CD4-positive, CD25-positive, alpha-beta regulatory T cell (primary cell): ENCODE measurements at places on chromosomes 6 and 20. TPM values are rescaled to one million over a fixed set of nuclear protein-coding genes. Genes with fewer than 3 reads are reported as not detected.

GRCh38 chr6:18211338-18211737 is 53.0 kb downstream of the DEK start:
- no peaks in the 10 kb centered on the region for H3K27me3 ChIP-seq
- peaks cover 25% of the 10 kb centered on the region for H3K36me3 ChIP-seq
- no peak overlapping the region for H3K4me3 ChIP-seq
- peak; percentile 30 for DNase-seq
- no peaks in the 10 kb centered on the region for H3K4me1 ChIP-seq

GRCh38 chr20:13778827-13779226 is 5.9 kb downstream of the ESF1 start:
- no peak for DNase-seq
- no peaks in the 10 kb centered on the region for H3K27me3 ChIP-seq
- peaks cover 32% of the 10 kb centered on the region for H3K36me3 ChIP-seq
- H3K4me3 ChIP-seq = no peak overlapping the region

DNA sequence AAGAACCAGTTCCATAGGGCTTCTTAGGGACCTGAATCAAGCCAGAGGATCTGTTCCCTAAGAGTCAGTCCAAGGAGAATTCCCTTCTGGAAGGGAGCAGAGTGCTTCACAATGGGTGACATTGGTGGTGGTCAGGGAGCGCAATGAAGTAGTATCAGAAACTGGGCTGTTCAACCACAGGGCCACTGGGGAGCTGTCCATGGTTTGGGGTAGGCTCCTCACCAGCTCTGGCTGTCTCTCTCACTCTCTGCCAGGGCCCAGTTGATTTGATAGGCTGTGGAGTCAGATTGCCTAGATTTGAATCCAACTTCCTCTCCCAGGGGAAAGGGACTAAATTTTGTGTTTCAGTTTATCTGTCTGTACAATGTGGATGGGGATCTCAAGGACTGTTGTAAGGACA is 36.7 kb upstream of the CHD6 start:
- no peaks in the 10 kb centered on the region for H3K36me3 ChIP-seq
- H3K27ac ChIP-seq = no peak overlapping the region
- H3K4me1 ChIP-seq = no peaks in the 10 kb centered on the region
- H3K4me3 ChIP-seq = no peak overlapping the region
- H3K27me3 ChIP-seq = peaks cover 5% of the 10 kb centered on the region

GRCh38 chr6:121835662-121836061 is 400.2 kb downstream of the GJA1 start:
- no peaks in the 10 kb centered on the region for H3K36me3 ChIP-seq
- H3K27ac ChIP-seq = no peak overlapping the region
- no peaks in the 10 kb centered on the region for H3K27me3 ChIP-seq
- H3K4me1 ChIP-seq = no peaks in the 10 kb centered on the region
- no peak overlapping the region for H3K4me3 ChIP-seq

DNA sequence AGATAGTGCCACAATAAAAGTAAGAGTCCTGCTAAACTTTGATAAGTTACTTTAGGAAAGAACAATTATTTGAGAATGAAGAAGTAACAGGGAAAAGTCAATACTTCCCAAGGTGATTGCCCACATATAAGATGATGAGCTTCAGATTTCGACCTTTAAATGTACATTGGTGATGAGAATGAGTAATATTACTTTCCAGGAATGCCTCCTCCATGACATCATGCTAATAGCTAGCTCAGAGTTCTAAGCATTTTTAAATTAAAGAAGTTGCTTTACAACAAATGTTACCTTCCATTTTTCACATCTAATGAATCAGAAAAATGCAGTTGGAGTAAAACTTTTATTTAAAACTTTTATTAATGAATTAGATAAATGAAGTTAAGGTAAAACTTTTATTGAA is 22.5 kb upstream of the OPN5 start:
- DNase-seq = no peak
- no peak overlapping the region for H3K4me3 ChIP-seq
- H3K4me1 ChIP-seq = no peaks in the 10 kb centered on the region
- no peak overlapping the region for H3K27ac ChIP-seq
- H3K36me3 ChIP-seq = no peaks in the 10 kb centered on the region

DNA sequence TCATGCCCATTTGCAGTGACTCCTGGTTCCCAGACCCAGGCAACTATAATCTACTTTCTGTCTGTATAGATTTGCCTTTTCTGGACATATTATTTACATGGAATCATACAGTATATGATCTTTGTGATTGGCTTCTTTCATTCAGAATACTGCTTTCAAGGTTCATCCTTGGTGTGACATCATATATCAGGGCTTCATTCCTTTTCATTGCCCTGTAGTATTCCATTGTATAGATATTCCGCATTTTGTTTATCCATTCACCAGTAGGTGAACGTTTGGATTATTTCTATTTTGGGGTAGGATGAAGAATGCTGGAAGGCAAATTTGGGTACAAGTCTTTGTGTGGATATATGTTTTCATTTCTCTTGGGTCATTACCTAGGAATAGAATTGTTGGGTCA is 36.1 kb downstream of the PPP1R16B start:
- H3K4me1 ChIP-seq = peaks cover 82% of the 10 kb centered on the region
- H3K27me3 ChIP-seq = no peaks in the 10 kb centered on the region
- no peak for DNase-seq

RSPO4 gene
- total RNA-seq = 0.25 TPM

- H3K27ac ChIP-seq = no peak overlapping the region
- no peak overlapping the region for H3K4me3 ChIP-seq
- DNase-seq = no peak
- H3K36me3 ChIP-seq = no peaks in the 10 kb centered on the region
Observed at GRCh38 chr6:112786801-112787200, 439.7 kb downstream of the RFPL4B start.

DNA sequence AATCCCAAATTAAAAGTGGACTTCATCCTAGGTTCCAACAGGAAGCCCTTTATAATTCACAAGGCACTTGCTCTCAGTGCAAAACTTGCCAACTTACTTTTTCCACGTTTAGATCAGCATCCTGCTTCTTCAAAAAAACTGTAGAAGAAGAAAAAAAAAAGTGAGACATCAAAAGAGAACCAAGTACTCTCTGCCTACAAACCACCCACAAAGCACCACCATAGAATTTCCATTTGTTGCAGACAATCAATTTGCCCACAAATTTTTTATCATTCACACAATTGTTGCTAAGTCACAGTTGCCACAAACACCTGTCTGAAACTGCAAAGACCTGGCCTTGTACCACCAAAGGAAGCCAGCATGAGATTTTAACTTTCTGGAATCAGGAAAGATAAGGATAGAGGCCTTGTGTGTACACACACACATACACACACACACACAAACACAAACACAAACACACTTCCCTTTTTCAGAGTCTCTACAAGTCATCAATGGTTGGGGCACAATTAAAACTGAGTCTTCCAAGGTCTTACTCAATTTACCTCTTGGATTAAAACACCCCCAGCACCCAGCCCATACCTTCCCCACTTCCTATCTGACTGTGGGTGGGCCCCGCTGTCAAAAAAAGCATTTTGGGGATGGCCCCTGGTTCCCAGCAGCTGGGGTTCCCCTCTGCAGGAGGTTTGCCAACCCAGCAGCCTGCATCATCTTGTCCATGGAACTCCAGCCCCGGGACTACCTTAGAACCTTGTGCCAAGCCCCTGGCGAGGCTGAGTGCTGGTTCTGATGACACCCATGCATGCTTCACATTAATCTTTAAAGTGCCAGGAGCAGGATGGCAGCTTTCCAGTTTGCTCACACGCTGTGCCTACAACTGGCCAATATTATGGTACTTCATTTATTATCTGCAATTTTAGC is 26.5 kb downstream of the FYN start:
- no peaks in the 10 kb centered on the region for H3K27me3 ChIP-seq
- peak; percentile 70 for DNase-seq
- peaks cover 15% of the 10 kb centered on the region for H3K36me3 ChIP-seq
- peak overlapping the region; percentile 86 for H3K27ac ChIP-seq

ENPP3 gene
- total RNA-seq = 0.32 TPM

- H3K4me3 ChIP-seq = no peak overlapping the region
- no peaks in the 10 kb centered on the region for H3K27me3 ChIP-seq
- peaks cover 17% of the 10 kb centered on the region for H3K36me3 ChIP-seq
- H3K4me1 ChIP-seq = peaks cover 6% of the 10 kb centered on the region
- no peak for DNase-seq
Observed at GRCh38 chr6:130118236-130118635, 99.9 kb downstream of the L3MBTL3 start.

QRSL1 gene
- 9.5 TPM for total RNA-seq

MEP1A gene
- not detected for total RNA-seq

DNA sequence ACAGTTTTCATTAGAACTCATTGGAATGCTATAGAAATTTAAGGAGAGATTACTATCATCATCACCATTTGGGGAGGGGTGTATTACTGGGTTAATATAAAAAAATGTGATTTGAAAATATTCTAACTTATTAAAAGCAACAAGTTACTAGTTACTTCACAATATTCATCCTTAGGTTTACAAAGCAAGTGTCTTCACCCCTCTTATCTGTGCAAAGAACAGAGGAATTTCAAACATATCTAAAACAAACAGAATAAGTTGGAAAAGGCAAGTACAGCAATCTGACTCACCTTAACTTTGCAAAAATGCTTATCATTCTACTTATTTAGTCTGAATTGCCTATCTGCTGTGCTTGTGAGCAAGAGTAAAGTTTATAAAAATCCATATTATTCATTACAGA is 32.9 kb downstream of the DCBLD1 start:
- no peak overlapping the region for H3K4me3 ChIP-seq
- DNase-seq = no peak
- H3K27ac ChIP-seq = no peak overlapping the region
- no peaks in the 10 kb centered on the region for H3K36me3 ChIP-seq
- no peaks in the 10 kb centered on the region for H3K4me1 ChIP-seq

NELFCD gene
- 66.3 TPM for total RNA-seq

DSE gene
- total RNA-seq = 10.2 TPM

DNA sequence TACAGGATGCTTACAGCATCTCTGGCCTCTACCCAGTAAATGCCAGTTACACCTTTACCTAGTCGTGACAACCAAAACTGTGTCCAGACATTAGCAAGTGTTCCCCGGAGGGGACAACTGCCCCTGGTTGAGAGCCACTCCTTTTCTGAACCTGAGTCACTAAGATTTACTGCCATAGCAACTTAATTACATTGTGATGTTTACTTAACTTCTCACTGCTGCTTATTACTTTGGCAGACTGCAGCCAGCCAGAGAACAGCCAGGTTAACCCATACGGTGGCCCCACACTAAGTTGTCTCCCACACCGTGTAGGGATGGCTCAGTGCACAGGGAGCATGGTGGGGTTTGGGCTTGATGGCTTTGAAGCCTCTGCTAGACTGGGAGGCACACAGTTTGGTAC is 204.7 kb upstream of the SULF2 start:
- H3K27ac ChIP-seq = no peak overlapping the region
- no peak for DNase-seq
- no peaks in the 10 kb centered on the region for H3K36me3 ChIP-seq
- no peak overlapping the region for H3K4me3 ChIP-seq

PRDM13 gene
- not detected for total RNA-seq
